HT-29 (cell line): ENCODE measurements at places on chromosomes 4 and X.

GRCh38 chr4:96354036-96354712, 514.3 kb downstream of the PDHA2 start:
- no peak for DNase-seq

- DNase-seq, result peak; percentile 16
Measured at GRCh38 chr4:94544811-94545210, 93.1 kb downstream of the PDLIM5 start.

GRCh38 chr4:183012879-183013729, 86.0 kb upstream of the WWC2 start:
- no peak for DNase-seq

DNA sequence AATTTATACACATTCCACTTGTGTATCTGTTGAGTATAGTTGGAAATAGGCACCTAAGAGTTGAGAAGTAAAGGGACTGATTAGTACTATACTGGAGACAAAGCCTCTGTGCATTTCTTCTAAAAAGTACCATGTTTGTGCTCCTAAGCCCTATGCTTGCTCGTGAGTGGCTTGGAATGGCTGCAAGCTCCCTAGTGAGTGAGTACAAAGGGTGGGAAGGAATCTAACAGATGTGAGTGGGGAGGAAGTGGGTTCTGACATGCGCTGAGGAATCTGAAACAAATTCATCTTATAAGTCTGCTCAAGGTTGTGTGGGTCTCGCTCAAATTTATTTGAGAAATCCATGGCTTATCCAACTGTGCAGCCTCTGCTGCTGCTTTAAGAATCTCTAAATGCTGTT, 13.3 kb downstream of the SPCS3 start:
- DNase-seq, result no peak

- no peak for DNase-seq
Measured at GRCh38 chr4:81449015-81449414, 22.7 kb downstream of the RASGEF1B start.

DNA sequence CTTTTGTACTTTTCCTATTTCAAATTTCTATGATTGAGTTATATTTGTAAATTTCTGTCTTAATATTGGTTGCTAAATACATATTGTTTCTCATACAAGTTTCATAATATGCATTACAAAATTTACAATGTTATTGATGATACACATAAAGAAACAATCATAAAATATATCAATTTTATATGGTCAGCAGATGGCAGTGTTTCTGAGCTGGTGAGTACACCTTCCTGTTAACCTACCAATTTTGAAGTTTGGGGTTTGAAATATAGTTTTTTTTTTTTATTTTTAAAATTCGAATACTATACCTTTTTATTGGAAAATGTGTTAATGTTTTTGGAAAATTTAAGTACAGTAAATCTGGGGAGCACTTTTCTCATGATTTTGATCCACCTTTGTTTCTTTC, 1953.1 kb upstream of the ADGRL3 start:
- peak; percentile 33 for DNase-seq

DNA sequence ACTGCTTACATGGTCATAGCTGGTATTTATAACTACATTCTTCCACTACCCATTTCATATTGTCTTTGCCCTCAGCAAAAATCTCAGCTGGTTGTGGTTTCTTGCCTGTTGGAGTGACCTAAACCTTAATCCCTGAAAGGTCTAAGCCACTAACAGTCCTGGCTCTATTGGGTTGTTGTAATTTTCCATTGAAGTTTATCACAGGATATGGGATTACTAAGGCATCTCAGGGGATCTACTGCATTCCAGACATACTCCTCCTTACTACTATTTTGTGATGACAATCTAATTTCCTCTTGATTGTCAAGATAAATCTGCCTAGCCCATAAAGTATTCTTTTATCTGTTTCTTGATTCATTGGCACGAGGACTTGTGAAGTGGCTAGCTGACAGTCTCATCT, 6.2 kb upstream of the OSTC start:
- DNase-seq, result peak; percentile 21
